Activated CD4-positive, alpha-beta T cell treated with anti-CD3 and anti-CD28 coated beads, Interleukin-2, amount 50 U/mL, for 16 hours (primary cell): ENCODE measurements at places on chromosomes 5 and 9.

GRCh38 chr5:157955541-157956172, 96.7 kb upstream of the CLINT1 start:
- DNase-seq, result no peak

DNA sequence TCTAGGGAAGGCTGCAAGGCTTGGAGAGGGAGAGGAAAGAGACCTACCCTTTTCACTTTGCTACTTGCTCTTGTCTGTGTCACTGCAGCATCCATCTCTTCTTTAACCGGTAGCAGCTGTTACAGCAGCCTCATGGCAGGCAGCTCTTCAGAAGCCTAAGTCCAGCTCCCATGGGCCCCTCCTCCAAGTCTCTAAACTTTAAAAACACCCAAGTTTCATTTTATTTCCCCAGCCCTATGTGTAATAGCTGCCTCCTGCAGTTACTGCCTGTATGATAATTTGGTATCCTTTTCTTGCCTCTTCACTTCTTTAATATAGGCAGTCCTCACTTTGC, 313.1 kb upstream of the PIK3R1 start:
- no peak for DNase-seq

DNA sequence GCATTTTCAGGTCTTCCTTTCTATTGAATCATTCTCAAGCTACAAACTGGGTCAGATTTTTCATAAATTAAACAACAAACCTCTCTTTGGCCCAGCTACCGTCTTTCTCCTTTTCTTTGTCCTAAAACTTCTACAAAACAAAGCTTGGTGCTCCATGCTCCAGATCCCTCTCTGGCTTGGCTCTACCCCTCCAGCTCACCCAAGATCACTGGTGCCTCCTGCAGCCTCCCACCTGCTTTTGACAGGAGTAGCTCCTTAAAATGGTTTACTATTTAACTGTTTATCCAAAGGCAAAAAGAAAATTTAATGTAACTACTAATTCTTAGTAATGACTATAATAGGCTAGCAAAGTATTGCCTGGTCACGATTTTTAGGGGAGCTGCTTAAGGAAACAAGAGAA, 10.7 kb upstream of the SERINC5 start:
- DNase-seq, result no peak

DNA sequence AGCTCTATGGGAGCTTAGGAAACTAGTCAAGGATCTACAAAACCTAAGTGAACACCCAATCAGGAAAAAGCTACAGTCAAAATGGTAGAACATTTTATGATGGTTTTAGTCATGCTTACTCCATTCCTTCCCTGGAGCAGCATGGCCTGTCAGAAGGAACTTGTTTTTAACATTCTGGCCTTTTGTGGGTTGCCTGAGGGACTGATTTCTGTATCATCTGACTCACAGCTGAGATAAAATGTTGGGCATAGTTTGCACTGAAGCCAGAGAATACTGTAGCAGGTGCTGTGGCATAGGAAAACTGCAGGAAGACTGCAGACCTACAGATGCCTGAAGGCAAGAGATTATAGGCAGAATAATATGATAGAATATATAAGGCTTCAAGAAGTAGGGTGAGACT, 719.6 kb upstream of the GRAMD2B start:
- DNase-seq, result no peak

DNA sequence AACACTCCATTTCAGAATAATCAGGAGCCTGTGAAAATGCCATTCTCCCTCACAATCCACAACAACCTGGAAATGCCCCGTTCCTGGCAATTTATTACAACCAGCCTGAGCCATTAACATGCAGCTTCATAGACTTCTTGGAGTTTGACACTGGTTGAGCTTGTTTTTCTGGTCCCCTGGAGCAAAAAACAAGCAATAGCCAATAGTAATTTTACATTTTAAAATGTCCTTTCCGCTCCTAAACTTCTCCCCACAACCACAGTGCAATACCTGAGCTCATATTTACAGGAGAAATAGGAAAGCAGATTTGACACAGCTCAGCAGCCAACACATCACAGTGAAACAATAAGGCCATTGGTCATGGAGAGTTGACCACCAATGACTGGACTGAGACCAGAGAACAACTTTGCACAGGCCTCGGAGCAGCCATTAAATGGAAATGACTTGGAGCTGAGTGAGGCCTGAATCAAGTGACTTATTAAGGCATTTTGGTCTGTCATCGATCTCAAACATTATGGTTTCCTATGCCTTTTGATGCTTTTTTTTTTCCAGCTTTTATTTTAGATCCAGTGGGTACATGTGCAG, 73.0 kb downstream of the ENC1 start:
- no peak for DNase-seq
